ENCODE measurements at places on chromosomes 13 and 19.
A peak's percentile ranks its signal among the peaks of the same experiment; 100 is the strongest.

- DNase-seq: no peak
Observed at GRCh38 chr13:85853901-85854663, 54.9 kb upstream of the SLITRK6 start.

GRCh38 chr13:44583137-44583536 is 7.0 kb upstream of the TSC22D1 start:
- DNase-seq: no peak

- no peak for DNase-seq
Observed at GRCh38 chr13:66071608-66072007, 1158.5 kb downstream of the PCDH9 start.

GRCh38 chr19:39684267-39684666 is 20.0 kb upstream of the LGALS14 start:
- no peak for DNase-seq

DNA sequence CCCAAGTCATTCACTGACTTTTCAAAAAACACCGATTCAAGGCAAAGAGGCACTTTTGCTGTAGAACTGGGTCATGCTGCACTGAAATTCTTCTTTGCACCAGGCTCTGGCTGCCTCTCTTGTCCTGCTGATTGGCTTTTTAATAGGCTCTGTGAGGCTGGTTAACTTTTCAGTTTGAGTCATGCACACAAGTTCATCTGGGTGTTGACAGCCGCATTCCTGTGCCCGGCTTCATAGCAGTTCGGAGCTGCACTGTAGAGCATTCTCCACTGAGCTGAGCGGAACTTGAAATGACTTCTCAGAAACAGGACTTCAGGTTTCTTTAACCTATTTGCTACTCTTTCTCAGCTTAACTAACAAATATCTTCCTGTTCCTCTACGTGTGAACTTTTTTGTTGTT is 978.3 kb downstream of the UQCRFS1 start:
- no peak for DNase-seq

DNA sequence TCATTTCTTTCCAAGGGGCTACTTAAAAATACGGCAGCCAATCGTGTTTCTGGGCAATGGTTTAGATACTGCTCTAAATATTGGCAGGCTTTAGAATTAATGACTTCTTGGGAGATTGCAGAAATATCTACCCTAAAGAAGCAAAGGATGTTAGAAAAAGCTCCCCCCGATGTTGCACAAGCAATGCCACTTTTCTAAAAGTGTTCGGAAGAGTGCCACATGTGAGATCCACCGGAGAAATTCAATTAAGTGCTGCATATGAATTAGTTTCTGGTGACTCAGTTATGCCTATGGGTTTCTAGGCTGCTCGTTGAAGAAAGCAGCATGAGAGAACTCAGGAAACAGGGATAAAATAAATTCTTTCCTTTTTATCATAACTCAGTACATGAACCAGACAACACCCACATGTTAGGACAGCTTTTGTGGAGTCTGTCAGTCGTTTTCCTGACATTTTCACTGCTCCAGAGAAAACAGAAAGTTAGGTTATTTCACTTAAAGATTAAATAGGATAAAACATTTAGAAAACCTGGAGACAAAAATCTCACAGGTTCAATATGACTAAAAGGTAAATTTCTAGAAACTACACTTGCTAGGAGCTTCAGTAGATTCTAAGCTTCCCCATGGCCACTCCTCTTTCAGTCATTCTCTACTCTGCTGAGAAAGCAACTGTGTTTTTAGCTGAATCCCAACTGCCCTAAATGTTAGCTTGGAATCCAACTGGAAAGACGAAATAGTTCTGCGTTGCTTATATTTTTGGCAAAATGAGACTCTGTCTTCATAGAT is 244.7 kb downstream of the DCLK1 start:
- no peak for DNase-seq

DNA sequence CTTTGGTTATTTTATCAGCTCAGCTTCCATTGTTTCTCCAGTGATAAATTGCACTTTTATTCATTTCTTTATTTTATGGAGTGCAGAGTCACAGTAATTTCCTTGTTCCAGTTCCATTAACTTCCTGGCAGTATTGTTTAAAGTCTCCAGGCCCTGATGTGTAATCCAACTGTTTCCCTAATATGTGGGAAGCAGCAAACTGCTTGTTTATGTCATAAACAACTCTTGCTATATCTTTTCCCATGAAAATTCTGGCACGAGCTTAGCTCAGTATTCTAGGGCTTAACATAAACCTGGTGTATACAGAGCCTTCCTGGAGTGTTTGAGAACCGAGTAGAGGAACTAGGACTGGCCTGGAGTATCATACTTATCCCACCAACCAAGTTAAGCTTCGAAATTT is 83.5 kb upstream of the ARGLU1 start:
- DNase-seq: no peak

GRCh38 chr19:51507192-51507591 is 5.6 kb upstream of the SIGLEC12 start:
- no peak for DNase-seq

- DNase-seq: no peak
Observed at GRCh38 chr13:29800687-29801086, 49.7 kb downstream of the UBL3 start.

GRCh38 chr19:32233885-32234284 is 111.5 kb upstream of the ZNF507 start:
- no peak for DNase-seq

DNA sequence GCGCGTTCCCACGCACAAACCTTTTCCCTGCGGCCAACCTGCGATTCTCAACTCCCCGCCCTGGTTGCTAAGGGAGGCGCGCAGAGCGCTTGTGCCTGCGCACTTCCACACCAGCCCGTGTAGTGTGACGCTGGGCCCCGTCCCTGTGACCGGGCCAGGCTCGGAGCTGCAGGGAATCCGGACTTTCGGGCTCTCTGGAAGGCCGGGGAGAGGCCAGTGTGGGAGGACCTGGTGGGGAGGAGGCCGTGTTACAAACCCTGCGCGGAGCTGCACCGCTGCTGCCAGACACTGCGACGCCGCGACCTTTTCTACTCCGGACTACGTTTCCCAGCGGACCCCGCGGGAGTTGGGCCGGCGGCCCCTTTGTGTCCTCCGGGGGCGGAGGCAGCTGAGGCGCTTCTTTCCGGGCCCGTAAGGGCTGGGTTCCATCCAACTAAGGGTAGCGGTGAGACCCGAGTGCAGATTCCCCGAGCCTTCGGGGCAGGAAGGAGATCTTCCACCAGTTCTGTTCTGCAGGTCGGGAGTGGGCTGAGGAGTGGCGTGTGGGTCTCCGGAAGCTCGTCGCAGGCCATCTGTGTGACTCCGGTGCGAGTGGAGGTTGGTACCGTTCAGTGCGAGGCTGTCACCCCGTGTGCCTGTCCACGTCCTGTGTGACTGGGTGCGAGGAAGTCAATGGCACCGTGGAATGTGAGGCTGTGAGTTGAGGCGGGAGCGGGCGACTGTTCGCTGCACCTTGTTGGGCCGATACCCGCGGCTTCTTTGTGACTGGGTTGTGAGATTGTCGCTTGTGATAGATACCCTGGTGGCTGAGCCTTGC is at the start of gene ZNF570:
ZNF570 (plus strand) TSS at position 396 of the 817 bp plus-strand sequence. CDS start 999 bp downstream, outside the sequence.
- DNase-seq: peak; percentile 45

GRCh38 chr13:45226024-45226423 is 25.2 kb upstream of the KCTD4 start:
- no peak for DNase-seq

DNA sequence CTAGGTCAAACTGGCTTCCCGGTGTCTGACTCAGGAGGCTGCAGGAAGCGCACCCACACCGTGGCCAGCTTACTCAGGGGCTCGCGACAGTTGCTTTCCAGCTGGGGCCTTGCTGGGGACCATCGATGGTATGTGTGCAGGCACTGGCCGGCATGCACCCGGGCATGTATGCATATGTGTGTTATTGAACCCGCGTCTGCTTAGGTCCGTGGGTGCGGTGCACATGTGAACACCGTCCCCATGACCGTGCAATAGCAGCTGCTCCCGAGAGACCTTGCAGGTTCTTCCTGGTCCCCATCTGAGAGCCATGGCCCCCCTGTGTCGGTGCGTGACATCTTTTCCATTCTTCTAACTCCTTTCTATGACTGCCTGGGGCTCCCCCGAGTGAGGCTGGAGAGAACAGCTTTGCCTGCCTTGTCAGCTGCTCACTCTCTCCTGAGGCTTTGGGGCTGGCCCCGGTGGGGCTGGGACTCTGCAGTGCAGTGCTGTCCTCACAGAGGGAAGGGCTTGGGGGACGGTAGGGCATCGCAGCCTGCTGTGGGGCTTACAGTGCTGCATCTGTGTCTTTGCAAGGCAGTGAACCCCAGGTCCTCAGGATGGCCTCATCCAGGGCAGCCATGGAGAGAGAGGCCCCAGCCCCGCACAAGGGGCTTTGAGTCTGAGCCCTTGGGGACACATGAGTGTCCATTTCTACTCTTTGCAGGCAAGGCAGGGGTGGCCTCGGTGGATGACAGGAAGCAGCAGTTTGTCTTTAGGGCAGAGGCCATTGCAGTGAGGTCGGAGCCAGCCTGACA is 65.1 kb downstream of the CHST8 start:
- DNase-seq: no peak

DNA sequence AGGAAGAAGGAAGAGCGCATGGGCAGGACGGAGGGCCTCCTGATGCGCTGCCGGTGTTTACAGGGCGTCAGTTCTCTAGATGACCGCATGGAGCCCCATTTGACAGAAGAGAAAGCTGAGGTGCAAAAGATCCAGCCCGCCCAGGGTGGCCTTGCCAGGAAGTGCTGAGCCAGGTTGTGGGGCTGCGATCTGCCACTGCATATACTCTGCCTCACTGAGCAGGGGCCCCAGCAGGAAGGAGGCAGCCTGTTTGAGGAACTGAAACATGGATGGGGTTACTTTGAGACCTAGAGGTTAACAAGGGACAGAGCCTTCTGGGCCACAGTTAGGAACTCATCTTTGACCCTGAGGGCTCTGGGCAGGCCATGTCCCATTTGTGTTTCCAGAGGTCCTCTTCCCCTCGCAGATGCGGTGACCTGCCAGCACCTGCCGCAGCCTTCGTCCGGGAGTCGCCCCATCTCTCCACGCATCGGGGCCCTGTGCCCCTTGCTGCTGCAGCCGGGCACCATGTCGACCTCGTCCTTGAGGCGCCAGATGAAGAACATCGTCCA is 3.2 kb downstream of the EPN1 start:
- DNase-seq: no peak

DNA sequence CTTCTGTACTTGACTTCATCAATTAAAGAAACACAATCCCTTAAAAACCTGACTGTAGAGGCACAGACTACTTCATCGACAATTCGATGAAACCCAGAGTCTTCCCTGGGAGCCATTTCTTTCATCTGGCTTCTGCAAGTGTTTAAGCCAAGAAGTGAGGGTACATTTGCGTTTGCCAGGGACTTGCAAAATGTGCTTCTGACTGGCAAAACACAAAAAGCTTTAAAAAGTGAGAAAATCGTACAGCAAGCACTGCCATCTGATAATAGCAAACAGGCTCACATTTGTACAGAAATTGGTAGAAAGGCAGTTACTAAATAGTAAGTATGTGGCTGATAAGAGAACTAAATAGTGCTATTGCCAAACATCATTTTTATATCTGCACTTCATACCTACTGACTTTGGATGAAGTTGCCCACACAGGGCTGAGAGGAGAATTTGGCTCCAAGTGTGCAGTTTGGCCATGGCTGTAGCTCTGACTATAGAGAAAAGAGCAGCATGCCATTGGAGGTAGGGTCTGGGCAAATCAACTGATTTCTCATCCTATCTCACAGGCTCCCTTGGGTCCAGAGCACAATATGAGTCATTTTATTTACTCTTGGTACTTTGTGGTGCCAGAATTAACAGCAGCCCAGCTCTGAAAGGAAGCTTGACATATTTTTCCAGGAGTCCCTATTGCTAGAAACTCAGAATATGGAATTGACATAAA is 358.1 kb downstream of the OXGR1 start:
- no peak for DNase-seq

DNA sequence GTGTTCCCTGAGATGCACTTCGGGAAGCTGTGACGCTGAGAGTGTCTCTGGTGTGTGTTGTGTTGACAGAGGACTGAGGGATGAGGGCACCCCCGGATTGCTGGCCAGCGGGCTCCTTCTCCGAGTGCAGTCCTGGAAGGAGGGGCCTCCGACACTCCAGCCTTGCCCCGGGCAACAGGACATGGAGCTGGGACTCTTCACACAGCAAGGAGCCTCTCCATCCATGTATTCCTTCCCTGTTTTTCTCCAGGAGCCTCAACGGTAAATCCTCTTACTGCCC is 61.3 kb downstream of the SOX1 start:
- no peak for DNase-seq

DNA sequence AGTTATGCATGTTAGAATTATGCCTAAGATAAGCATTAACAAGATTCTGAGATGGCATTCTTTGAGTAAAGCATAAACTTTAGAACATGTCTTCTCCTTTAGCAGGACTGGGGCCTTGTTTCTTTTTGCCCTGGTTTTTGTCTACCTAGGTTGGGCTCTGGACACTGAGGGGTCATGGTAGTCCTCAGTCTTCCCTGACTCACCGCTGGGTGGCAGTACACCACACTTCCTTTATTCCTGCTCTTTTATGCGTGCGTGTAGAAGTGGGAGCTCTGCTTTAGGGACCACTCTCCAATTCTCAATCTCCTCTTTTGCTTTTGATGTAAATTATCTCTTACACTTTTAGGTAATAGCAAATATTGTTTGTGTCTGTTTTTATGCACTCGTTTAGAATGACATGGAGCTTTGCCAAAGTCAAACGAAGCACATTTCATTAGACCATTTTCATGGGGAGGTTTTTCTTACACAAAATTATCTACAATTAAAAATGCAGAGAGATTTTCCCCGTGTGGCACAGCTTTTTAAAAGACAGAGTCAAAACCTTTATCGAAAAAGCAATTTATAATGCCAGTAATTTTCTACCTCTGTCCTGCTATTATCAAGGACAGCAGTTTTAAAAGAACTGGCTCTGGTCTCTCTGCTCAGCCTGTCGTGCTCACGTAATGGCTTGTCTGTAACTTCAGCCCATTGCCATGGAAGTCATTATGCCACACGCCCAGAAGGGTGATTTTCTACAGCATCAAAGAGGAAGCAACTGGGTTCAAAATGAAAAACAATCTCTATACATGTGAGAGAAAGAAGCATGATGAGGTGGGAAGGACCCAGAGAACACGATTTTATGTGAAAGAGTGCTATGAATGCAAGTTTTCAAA is 413.9 kb downstream of the COG6 start:
- DNase-seq: peak; percentile 39

DNA sequence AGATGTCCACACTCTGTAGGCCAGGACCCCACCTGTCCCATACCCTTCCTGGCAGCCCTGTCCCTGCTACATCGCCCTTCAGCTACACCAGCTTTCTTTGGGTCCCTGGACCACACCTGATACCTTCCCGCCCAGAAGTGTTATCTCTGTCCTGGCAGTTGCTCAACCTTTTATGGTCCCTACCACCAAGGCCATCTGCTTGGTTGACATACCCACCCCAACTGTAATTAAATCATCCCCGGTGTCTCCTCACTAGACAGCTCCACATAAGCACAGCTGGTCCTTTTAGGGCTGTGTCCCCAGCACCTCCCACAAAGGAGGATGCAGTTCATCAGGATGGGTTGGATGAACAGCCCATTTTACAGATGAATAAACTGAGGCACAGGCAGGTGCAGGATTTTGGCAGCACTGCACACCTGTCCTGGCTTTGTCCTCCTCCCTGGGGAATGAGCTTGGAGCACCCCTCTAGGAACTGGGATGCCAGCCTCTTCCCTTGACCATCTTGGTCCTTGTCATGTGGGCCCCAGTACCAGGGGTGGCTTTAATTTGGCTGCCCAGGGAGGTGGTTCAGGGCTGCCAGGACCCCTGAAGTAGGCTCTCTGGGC is 12.9 kb downstream of the NACC1 start:
- no peak for DNase-seq

- DNase-seq: no peak
Observed at GRCh38 chr13:59415498-59415897, 748.2 kb downstream of the DIAPH3 start.

GRCh38 chr13:46618694-46619254 is 65.8 kb downstream of the LRCH1 start:
- DNase-seq: no peak

GRCh38 chr13:49300276-49300675 is 52.6 kb downstream of the CDADC1 start:
- no peak for DNase-seq

Data from RWPE1 (cell line).